Articular chondrocyte of knee joint (primary cell): ENCODE measurements at places on chromosomes 7 and 10. TPM values are rescaled to one million over a fixed set of nuclear protein-coding genes. Genes with fewer than 3 reads are reported as not detected.

Gene SPDYE18
- total RNA-seq = 0.26 TPM in 1 of 2 replicates, not detected in the other

Gene ZNF487
- total RNA-seq = 7.1 and 8.5 TPM in 2 replicates

Gene CNNM1
- total RNA-seq = 0.11 and 0.13 TPM in 2 replicates

Gene SPDYE5
- total RNA-seq = 0.11 and 0.13 TPM in 2 replicates

Gene PDK4
- total RNA-seq = 2.2 and 18.5 TPM in 2 replicates

Gene PNLIPRP3
- not detected in 2 replicates for total RNA-seq

Gene TCERG1L
- total RNA-seq = not detected in 2 replicates

Gene SLC26A5
- total RNA-seq = not detected in 2 replicates

Gene NCAPG2
- total RNA-seq = 17.2 and 19.3 TPM in 2 replicates

Gene GHRHR
- not detected in 2 replicates for total RNA-seq

Gene WNT8B
- not detected in 2 replicates for total RNA-seq

Gene TEX36
- total RNA-seq = not detected in 2 replicates

Gene INSYN2A
- total RNA-seq = 0.13 TPM in 1 of 2 replicates, not detected in the other

Gene MUC12
- total RNA-seq = not detected in 2 replicates

Gene GRM3
- total RNA-seq = not detected in 2 replicates

Gene NCOA4
- total RNA-seq = 266 and 272 TPM in 2 replicates

Gene PRF1
- not detected in 2 replicates for total RNA-seq

Gene IFIT1B
- not detected in 2 replicates for total RNA-seq

Gene NXPH1
- not detected in 2 replicates for total RNA-seq

Gene PON1
- total RNA-seq = under 0.01 TPM in 1 of 2 replicates, not detected in the other

Gene TAS2R41
- not detected in 2 replicates for total RNA-seq

Gene SFXN3
- total RNA-seq = 61.8 and 74.1 TPM in 2 replicates

Gene ACSL5
- 10.2 and 11.8 TPM in 2 replicates for total RNA-seq

Gene MGAM2
- total RNA-seq = not detected in 2 replicates
